ENCODE measurements at places on chromosomes 7 and 10. TPM values are rescaled to one million over a fixed set of nuclear protein-coding genes. Genes with fewer than 3 reads are reported as not detected.

UBE2H gene
- total RNA-seq = 88.1 TPM

PAPSS2 gene
- 50.6 TPM for total RNA-seq

TSPAN12 gene
- total RNA-seq = 10.7 TPM

ZWINT gene
- total RNA-seq = 16.9 TPM

All from endothelial cell of coronary artery (primary cell).